Left ventricle myocardium inferior (tissue), 1 donor: ENCODE measurements at places on chromosomes 2 and 18. TPM values are rescaled to one million over a fixed set of nuclear protein-coding genes. Genes with fewer than 3 reads are reported as not detected.

Gene TLX2
- total RNA-seq: not detected

Gene CTAGE1
- total RNA-seq: not detected

Gene REG3G
- not detected for total RNA-seq

Gene RAB3GAP1
- 48.6 TPM for total RNA-seq

Gene GCA
- 7.4 TPM for total RNA-seq

Gene HOXD10
- not detected for total RNA-seq

Gene PROM2
- total RNA-seq: 1.4 TPM

Gene C2orf78
- total RNA-seq: not detected

Gene REG1B
- total RNA-seq: not detected

Gene ASXL3
- 6.7 TPM for total RNA-seq

Gene LPIN1
- total RNA-seq: 43.0 TPM

Gene ZSWIM2
- not detected for total RNA-seq

Gene TMEM178A
- total RNA-seq: 3.6 TPM

Gene GLI2
- total RNA-seq: 2.4 TPM

Gene ANKRD30B
- not detected for total RNA-seq

Gene ARPC2
- total RNA-seq: 135 TPM

Gene CYP27C1
- 0.11 TPM for total RNA-seq

Gene SRD5A2
- total RNA-seq: not detected

Gene MERTK
- 4.7 TPM for total RNA-seq

Gene UGT1A6
- total RNA-seq: not detected

Gene EMILIN2
- 12.4 TPM for total RNA-seq

Gene FBXO41
- total RNA-seq: 0.55 TPM

Gene TNFAIP6
- 2.9 TPM for total RNA-seq

Gene BMP10
- total RNA-seq: 0.19 TPM

Gene ACADL
- total RNA-seq: 1.3 TPM

Gene FBLN7
- total RNA-seq: 0.60 TPM

Gene DSEL
- 1.6 TPM for total RNA-seq

Gene STK11IP
- 15.9 TPM for total RNA-seq

Gene CMPK2
- total RNA-seq: 3.2 TPM

Gene TMEFF2
- 0.16 TPM for total RNA-seq

Gene CFC1B
- not detected for total RNA-seq

Gene ARL5A
- 53.9 TPM for total RNA-seq

Gene PLCL1
- 78.6 TPM for total RNA-seq

Gene CFLAR
- 238 TPM for total RNA-seq

Gene BCL11A
- total RNA-seq: 27.1 TPM

Gene SP140
- 1.3 TPM for total RNA-seq

Gene UGT1A5
- total RNA-seq: not detected

Gene SPATA3
- not detected for total RNA-seq

Gene MYCN
- total RNA-seq: 0.38 TPM

Gene CDH2
- total RNA-seq: 370 TPM

Gene CRYGD
- not detected for total RNA-seq

Gene SERPINB11
- total RNA-seq: not detected

Gene CDH19
- 13.0 TPM for total RNA-seq

Gene CYTIP
- total RNA-seq: 0.82 TPM

Gene FTCDNL1
- 2.7 TPM for total RNA-seq

Gene CD226
- 0.91 TPM for total RNA-seq

Gene ZNF396
- 0.71 TPM for total RNA-seq

Gene MAP4K3
- total RNA-seq: 37.1 TPM

Gene RAB27B
- total RNA-seq: 0.16 TPM

Gene C18orf54
- 1.4 TPM for total RNA-seq

Gene SESTD1
- 33.7 TPM for total RNA-seq

Gene PSME4
- 63.6 TPM for total RNA-seq

Gene PAIP2B
- total RNA-seq: 76.6 TPM

Gene TRMT61B
- total RNA-seq: 21.9 TPM

Gene AMER3
- total RNA-seq: not detected

Gene SMARCAL1
- 7.5 TPM for total RNA-seq
